ENCODE measurements at places on chromosomes 7 and 10.

- DNase-seq = peak; percentile 4
These were observed 561.2 kb upstream of the PHF14 start for GRCh38 chr7:10412422-10413019.

DNA sequence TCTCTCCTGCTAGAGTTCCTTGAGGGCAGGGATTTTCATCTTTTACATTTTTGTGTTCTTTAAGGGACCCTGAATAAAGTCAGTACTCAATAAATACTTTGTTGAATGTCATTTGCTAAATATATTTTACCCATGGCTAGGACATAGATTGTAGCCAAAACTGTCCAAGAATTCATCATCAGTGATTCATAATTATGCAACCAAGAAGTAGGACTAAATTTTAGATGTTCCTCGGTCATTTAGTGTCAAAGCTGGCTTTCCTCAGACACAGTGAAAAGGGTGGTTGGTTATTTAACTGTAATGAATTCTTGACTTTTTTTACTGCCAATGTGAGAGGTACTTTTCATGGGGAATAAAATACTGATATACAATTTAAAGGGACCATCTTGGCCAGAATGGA, 3.3 kb downstream of the NUDT13 start:
- DNase-seq = peak; percentile 56

DNA sequence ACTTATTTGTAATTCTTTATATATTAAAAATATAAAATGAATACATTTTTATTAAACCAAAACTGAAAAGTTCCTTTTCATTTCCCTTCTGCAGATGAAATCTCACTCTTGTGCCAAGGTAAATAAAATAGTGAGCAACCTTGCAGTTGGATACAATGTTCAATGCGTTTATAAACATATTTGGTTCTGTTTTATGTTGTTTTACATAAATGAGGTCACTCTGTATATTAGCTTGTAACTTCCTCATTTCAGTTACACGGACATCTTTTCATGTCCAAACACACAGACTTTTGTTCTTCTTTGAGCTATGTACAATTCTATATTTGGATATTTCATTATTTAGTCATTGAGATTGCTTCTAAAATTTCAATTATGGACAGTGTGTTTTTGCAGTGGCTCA, 107.7 kb downstream of the BBS9 start:
- DNase-seq = no peak

- DNase-seq = no peak
These were observed 218.2 kb upstream of the PODXL start for GRCh38 chr7:131774419-131775220.

GRCh38 chr7:143351060-143351459, 11.5 kb downstream of the FAM131B start:
- DNase-seq = no peak

- DNase-seq = peak; percentile 86
These were observed 26.7 kb downstream of the TBC1D12 start for GRCh38 chr10:94428766-94429707.

GRCh38 chr7:82441669-82442478, 1.7 kb downstream of the CACNA2D1 start:
- DNase-seq = peak; percentile 6

- DNase-seq = no peak
These were observed 93.0 kb upstream of the RSU1 start for GRCh38 chr10:16909961-16910792.

GRCh38 chr10:75971402-75972211, 540.2 kb downstream of the LRMDA start:
- DNase-seq = peak; percentile 88

GRCh38 chr7:28744951-28745350, 213.2 kb downstream of the TRIL start:
- DNase-seq = no peak

GRCh38 chr7:15938115-15938514, 251.6 kb upstream of the MEOX2 start:
- DNase-seq = no peak

GRCh38 chr10:72946963-72947362, 7.6 kb downstream of the PLA2G12B start:
- DNase-seq = no peak

DNA sequence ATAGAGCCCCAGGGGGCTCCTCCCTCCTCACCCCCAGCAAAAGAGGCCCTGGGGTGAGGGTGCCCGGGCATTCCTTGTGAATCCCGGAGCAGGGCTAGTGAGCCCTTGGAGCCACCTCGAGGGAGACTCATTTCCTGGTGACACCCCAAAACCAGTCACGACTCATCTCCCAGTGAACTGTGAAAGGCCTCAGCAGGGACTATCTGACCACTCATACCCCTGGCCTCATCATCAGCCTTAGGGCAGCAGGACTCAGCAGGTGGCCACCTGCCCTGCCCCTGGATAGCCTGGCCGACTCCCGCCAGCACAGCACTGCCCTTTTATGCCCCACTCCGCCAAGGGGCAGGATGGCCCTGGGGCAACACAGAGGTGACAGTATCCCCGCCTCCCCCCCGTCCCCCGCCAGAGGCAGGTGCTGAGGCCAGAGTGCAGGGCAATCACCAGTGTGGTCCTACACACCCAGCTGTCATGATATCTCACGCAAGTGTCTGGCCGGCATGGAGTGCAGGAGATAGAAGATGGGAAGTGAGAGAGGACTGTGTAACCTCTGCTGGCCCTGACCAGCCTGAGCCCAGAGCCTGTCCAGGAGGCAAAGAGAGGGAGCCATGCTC, 3.2 kb downstream of the SNCG start:
- no peak for DNase-seq

- DNase-seq = peak; percentile 40
These were observed 125.5 kb downstream of the LRRC4 start for GRCh38 chr7:127905491-127906330.

DNA sequence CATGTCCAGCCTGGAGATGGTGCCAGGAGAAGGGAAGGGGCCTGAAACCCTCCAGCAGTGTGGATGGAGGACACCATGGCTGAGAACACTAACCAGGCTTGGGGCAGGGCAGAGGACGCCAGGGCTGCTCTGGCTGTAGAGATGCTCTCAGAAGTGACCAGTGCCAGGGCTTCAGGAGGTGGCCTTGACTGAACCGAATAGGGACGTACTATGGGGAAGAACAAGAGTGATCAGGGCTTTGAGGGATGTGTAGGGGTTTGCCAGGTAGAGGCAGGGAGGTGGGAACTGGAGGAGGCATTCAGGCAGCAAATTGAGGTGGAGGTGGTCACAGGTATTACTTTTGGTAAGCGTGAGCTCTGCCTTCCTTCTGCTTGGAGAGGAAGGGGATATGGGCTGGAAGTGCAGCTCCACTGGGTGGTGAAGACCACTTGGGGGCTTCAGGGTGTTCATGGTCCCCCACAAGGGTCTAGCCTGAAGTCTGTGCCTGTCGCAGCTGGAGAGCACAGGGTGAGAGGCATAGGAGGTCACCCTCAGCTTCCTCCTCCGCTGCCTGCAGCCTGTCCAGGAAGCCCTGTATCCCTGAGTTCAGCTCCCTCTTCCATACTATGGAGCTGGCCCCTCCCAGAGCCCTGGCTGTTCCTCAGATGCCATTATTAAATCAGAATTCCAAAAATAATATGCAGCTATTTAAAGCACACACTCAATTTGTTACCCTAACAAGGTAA, 27.8 kb downstream of the ADCY1 start:
- no peak for DNase-seq

DNA sequence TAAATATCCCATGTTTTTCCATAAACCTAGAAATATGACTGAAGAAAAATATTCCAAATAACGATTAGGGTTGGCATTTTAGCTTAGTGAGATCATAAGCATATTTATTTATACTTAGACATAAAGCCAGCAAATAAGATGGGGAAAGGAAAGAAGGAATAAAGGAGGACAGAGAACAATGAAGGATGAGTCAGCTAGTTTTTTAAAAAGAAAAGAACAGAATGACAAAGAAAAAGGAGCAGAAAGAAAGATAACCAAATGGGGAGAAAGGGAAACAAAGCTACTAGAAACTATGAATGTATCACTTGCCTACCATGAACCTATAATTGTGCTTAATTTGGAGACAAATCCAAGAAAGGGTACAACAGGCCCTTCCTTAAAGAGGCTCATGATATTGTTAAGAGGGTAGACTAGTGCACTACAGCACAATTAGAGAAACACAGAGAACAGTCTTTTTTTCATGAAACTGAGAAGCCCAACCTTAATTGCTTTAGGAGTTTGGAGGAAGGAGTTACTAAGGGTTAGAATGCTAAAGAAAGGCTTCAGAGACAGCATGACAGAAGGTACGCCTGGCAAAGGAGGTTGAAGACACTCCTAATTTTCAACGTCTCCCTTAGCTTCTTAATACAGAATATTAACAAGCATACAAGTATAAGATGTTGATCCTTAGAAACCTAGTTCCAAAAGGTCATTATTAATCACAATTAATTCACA, 23.9 kb downstream of the HERPUD2 start:
- DNase-seq = no peak

- peak; percentile 14 for DNase-seq
These were observed 133.7 kb downstream of the SLC25A13 start for GRCh38 chr7:96188174-96188581.

GRCh38 chr7:133115596-133115995, 33.7 kb upstream of the CHCHD3 start:
- DNase-seq = no peak

- DNase-seq = peak; percentile 71
These were observed 285.1 kb downstream of the ZEB1 start for GRCh38 chr10:31604096-31604495.

GRCh38 chr7:35657125-35657524, 37.8 kb downstream of the HERPUD2 start:
- no peak for DNase-seq

GRCh38 chr10:65312876-65313275, 1613.0 kb upstream of the LRRTM3 start:
- peak; percentile 17 for DNase-seq

DNA sequence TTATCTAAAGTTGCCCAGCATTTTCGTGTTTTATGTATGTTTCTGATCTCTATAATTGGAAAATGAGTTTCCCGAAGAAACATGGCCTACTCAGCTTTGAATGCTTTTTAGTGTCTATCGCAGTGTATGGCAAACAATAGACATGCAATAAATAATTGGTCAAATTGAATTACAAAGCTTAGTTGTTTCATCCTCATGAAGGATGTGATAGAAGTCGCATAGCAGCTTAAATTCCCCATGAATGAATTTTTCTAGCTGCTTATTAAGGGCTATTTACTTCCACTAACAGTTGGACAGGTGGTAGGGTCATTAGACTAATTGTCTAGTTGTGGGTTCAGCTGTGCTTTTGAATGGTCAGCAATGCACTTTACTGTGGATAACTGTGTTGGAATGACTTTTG, 467.3 kb upstream of the MBL2 start:
- no peak for DNase-seq

- DNase-seq = no peak
These were observed 154.9 kb downstream of the SDHAF3 start for GRCh38 chr7:97272237-97272975.

GRCh38 chr7:30941582-30942323, 22.0 kb upstream of the GHRHR start:
- no peak for DNase-seq

- DNase-seq = peak; percentile 84
These were observed 150.2 kb downstream of the GNAI1 start for GRCh38 chr7:80284855-80285254.

DNA sequence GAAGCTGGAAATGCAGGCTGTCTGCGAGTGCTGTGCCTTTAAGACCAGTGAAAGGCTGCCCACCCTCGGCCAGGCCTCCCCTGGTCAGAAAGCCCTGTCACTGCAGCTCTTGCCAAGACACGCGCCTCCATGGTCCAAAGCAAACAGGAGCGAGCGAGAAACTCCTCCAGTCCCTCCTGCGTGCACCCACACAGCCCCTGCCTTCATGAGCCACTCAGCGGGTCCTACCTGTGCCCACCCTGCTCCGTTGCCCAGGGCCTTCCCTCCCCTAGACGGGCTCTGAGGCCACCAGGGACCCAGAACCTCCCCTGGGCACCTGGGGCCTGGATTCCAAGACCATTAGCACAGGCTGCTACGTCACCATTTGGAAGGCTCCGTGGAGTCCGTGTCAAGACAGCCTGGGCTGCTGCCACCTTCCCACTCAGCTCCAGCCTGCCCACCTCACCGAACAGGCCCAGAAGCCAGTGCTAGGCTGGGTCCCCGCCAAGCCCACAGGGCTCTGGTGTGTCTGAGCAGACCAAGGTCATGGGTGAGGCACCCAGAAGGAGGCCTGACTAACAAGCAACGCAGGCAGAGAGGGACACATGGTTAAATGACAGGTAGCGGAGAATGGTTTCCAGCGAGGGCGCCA, 144.5 kb downstream of the NEURL1 start:
- peak; percentile 92 for DNase-seq

DNA sequence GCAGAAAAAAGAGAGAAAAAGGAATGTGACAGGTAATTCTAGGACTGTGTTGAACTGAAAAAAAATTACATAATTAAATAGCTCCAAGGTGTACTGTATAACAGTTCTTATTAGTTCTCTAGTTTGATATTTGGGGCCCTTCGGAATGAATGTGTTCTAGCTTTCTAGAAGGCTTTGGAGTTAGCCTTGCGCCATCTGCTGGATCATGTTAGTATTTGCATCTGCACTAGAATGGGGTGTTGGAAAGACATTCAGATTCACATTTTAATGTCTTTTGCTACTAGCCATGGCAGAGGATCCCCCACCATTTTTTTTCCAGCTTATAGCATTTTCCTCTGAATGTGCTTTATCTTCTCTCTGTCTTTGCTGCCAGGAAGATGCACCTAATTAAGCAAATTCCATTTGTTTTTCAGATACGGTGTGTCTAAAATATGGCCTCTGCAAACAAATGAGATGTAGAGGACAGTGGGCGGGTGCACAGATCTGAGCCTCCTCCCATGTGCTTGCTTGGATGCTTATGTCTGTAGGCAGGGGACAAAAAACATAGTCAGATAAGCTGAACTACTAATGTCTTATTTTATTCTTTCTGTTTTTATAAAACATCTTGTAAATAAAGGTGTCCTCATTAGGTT, 238.5 kb downstream of the PHF14 start:
- DNase-seq = peak; percentile 66

DNA sequence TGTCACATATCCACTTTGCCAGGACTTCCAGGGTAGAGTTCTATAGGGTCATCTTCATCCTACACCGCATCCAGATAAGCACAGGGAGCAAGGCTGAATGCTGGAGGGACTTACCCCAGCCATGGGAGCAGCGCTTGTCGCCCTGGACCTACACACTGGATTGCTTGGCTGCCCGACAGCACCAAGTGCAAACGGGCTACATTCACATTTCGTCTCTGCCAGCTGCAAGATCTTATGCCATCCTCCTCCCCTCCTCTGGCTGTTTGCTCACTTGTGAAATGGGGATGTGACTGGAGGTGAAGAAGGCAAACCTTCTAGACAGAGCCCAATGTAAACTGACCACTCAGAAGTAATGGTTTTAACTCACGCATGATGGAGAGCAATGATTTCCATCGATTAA, 1.0 kb downstream of the DDC start:
- no peak for DNase-seq

DNA sequence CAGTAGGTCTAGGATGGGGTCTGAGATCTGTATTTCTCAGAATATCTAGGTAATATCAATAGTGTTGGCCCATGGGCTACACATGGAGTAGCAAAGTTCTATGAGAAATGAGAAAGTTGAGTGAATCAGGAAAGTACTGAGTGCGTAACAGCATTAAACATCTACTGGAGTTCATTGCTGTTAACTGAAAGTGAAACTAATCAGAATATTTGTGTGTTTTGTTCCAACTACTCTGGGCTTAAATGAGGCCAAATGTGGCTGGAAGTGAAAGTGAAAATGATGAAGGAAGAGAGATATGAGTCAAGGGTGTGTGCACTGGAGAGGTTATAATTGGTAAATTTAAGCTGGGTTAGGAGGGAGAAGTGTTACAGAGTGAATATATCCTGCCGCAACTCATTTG, 46.5 kb downstream of the TMEM106B start:
- DNase-seq = peak; percentile 9

GRCh38 chr10:68628576-68629127, 68.5 kb downstream of the TET1 start:
- DNase-seq = no peak

GRCh38 chr10:46227571-46227935, 59.2 kb upstream of the ANTXRL start:
- no peak for DNase-seq
